Stimulated activated naive CD8-positive, alpha-beta T cell treated with anti-CD3 and anti-CD28 coated beads, Interleukin-15, Interleukin-2, amounts not matched to agents 100 U/mL and 50 U/mL, for 24 hours (primary cell): ENCODE measurements at places on chromosomes 7 and 10.

- no peak for DNase-seq
Measured at GRCh38 chr7:134078991-134079390, 48.1 kb upstream of the LRGUK start.

GRCh38 chr10:126227762-126228134 is 160.5 kb downstream of the ADAM12 start:
- no peak for DNase-seq

GRCh38 chr7:112225006-112225405 is 18.5 kb downstream of the ZNF277 start:
- no peak for DNase-seq

DNA sequence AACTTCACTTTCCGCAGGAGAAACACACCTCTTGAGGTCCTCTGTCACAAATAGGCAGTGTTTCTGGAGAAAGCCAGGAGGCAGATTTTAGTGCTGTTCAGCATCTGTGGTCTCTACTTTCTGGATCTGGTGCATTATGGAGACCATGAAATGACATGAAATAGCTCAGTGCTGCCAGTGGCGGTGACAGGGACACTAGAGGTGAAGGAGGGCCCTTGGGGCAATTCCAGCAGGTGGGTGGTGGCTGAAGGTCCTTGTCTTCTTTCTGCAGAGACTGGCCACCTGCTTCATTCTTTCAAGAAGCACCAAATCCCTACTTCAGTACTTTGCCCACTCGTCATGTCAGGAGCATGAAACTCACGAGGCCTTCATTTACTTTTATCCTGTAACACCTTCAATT is 135.7 kb downstream of the TCF7L2 start:
- DNase-seq, result no peak

DNA sequence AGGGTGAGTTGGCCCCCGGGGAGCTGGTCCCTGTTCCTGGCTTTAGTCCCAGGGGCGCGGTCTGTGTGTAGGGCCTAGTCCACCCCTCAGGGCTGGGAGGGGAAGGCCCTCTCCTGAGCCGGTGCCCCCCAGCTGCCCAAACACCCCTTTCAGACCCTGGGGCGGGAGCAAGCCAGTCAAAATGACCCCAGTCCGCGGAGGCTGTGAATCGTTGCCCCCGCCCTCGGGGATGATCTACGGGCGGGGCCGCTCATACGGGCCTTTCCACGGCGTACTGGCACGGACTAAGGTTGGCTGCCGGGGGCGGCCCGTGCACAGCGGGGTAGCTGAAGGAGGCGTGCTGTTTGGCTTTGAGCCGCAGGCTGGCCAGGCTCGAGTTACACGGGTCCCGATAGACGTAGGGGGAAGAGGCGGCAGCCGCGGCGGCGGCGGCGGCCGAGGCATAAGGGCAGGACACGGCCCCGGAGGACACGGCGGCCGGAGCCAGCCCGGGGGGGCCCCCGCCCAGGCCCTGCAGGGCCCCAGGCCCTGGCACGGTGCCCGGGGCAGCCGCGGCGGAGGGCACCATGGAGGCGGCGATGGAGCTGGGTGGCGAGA is 4.3 kb downstream of the ELOVL3 start:
- DNase-seq, result peak; percentile 53
